Gastrocnemius medialis (tissue), 4 donors: ENCODE measurements at places on chromosomes 13 and 19. TPM values are rescaled to one million over a fixed set of nuclear protein-coding genes. Genes with fewer than 3 reads are reported as not detected.

DNA sequence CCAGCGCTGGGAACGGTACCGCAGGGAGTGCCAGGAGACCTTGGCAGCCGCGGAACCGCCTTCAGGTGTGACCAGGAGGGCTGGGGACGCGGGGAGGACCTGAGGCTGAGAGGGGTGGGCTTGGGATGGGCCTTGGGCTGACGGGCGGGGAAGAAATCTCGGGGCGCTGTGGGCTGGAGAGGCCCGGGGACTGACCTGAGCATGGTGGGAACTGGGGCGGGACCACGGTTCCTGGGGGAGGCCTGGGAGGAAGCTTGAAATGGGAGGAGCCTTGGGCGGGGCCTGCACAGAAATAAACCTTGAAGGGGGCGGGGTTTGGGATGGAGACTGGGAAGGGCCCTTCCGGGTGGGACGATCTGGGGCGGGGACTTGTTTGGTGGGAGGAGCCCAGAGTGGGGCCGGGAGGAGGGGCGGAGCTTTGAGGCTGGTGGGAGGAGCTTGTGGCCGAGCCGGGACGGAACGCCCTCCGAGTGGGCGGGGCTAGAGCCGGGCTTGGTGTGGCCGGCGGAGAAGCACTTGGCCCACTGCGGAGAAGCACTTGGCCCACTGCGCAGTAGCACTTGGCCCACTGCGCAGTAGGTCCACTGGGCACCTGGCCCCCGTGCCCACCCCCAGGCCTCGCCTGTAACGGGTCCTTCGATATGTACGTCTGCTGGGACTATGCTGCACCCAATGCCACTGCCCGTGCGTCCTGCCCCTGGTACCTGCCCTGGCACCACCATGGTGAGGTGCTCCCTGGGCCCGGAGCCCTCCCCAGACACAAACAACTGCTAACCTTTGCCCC lies 2.8 kb downstream of the GIPR start:
- DNase-seq, result no peak

GRCh38 chr19:35013041-35013819 lies 13.1 kb downstream of the GRAMD1A start:
- peak; percentile 64 for DNase-seq

GRCh38 chr13:42484386-42484785 lies 89.6 kb upstream of the TNFSF11 start:
- no peak for DNase-seq

- DNase-seq, result no peak
Observed at GRCh38 chr19:34888091-34888490, 38.6 kb upstream of the ZNF30 start.

- no peak for DNase-seq
Observed at GRCh38 chr19:35596366-35596999, 10.5 kb downstream of the PMIS2 start.

DNA sequence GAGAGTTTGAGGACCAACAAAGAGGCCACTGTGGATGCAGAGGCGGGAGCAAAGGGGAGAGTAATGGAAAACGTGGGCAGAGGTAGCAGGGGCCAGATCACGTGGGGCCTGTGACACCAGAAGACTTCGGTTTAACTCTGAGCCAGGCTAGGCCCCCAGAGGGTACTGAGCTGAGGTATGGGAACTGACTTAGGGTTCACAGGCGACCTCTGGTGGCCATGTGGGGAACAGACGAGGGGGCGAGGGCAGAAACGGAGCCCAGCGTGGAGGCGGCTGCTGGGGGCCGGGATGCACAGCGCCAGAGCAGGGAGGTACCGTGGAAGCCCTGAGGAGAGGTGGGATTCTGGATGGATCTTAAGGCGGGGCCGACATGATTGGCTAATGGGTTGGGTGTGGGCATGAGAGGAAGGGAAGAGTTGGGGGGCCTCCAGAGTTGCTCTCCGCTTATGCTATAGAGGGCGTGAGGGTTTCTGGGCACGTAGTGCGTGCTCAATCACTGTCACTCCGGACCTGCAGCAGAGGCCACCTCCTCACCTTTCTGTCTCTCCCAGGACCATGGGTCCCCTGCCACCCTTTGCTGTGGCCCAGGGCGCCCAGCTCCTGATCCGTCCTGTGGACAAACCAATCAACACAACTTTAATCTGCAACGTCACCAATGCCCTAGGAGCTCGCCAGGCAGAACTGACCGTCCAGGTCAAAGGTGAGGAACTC lies 13.7 kb downstream of the PVR start:
- no peak for DNase-seq

- DNase-seq, result no peak
Observed at GRCh38 chr13:25707726-25708125, 336.0 kb downstream of the ATP8A2 start.

GRCh38 chr13:42168496-42168895 lies 103.5 kb upstream of the AKAP11 start:
- no peak for DNase-seq

- DNase-seq, result no peak
Observed at GRCh38 chr13:37925878-37926473, 56.4 kb upstream of the TRPC4 start.

GRCh38 chr13:97069050-97069815 lies 75.0 kb upstream of the OXGR1 start:
- DNase-seq, result no peak

DNA sequence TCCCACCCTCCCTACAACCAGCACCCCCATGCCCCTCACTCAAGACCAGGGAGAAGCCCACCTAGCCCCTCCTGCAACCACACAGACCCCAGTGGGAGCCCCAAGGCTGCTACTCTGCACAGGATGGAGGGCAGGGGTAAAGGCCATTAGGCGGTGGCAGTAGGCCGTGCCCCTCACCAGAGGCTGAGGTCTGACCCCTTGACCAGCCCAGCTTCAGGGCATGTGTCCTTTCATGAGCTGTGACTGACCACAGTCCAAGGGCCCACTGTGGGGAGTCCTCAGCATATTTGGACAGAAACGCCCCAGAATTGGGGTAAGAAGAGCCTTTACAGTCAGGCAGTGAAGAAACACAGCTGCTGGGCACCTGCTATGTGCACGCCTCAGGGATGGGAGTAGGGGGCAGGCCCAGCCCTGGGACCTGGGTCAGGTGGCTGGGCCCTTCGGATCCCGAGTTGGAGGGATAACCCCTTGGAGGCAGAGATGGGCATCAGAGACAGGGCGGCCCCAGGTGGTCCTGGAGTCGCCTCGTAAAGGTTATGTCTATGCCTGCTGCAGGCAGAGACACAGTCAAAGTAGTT lies 1.7 kb upstream of the RPS5 start:
- no peak for DNase-seq

- DNase-seq, result no peak
Observed at GRCh38 chr13:112969692-112970338, 801 bp downstream of the MCF2L start.

DNA sequence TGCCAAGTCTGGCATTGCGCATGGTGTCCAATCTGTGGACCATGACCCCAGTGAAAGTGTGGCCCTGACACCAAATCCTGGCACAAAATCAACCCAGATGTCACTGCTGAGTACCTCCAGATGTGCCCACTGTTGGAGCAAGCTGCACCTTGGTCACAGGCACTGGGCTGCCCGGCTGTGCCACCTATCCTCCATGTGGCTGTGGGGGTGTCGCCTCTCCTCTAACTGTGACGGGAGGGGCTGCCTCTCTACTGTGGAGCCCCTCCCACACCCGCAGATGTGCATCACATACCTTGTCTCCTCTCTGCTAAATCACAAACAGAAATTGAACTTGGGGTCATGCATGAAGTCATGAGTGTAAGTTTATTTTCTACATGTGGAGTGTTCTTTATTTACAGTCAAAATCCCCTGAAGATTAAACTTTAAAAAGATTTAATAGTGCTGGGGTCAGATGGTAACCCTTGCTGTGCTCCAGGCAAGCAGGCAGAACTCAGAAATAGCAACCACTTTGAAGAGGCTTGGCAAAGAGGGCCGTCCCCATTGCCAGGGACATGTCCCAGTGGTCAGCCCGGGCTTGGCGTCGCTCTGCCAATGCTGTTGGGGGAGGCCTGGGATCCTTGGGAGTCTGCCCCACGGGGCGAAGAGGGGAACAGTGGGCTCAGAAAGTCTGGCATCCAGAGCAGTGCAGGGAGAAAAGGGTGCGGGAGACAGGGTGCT lies 46.4 kb upstream of the ZNF536 start:
- no peak for DNase-seq

- no peak for DNase-seq
Observed at GRCh38 chr13:66888698-66889097, 341.4 kb downstream of the PCDH9 start.

DNA sequence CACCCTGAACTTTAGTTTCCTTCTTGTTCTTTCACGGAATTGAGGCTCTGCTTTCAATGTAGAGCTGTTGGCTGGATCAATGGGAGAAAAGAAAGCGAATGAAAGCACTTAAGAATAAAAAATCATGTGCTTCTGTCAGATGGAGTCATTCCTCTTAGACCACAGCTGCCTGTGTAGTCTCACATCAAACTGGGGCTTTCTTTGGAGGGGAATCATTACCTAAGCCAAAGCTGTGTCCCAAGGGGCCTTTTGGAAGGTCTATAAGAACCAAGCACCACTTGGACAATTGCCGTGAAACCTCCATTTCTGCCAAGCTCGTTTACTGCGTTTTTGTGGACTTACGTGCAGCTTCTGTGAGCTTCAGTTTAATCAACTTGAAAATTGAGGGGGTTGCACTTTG lies 44.2 kb upstream of the RNF113B start:
- no peak for DNase-seq

- DNase-seq, result no peak
Observed at GRCh38 chr19:7602240-7602934, 6.7 kb downstream of the CAMSAP3 start.

- DNase-seq, result no peak
Observed at GRCh38 chr13:28609926-28610325, 49.0 kb upstream of the POMP start.

- no peak for DNase-seq
Observed at GRCh38 chr13:110228936-110229904, 77.7 kb downstream of the COL4A1 start.

DNA sequence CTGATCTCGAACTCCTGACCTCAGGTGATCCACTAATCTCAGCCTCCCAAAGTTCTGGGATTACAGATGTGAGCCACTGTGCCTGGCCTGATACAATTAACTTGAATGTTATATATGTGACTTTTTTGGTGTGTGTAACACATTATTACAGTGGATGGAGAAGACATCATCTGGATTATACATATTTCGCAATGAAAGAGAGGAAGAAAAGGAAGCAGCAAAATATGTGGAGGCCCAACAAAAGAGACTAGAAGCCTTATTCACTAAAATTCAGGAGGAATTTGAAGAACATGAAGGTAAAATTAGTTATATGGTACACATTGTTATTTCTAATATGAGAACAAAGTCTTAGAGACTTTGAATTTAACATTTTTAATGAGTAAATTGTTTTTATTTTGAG lies 55.5 kb downstream of the BRCA2 start:
- no peak for DNase-seq

GRCh38 chr19:16139752-16140151 lies 3.7 kb upstream of the HSH2D start:
- DNase-seq, result no peak

GRCh38 chr13:99829161-99829560 lies 142.4 kb downstream of the ZIC5 start:
- no peak for DNase-seq

DNA sequence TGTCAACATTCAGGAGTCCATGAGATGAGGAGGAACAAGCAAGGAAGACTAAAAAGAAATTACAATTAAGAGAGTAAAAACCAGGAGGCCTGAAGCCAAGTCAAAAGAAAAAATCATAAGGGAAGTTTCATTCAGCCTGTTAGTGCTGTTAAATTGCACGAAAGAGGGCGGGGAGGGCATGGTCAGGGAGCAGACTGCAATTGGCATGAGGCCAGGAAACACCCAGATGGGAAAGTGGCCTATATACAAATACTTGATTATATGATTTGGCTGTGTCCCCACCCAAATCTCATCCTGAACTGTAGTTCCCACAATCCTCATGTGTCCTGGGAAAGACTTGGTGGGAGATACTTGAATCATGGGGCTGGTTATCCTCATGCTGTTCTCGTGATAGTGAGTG lies 43.9 kb downstream of the TNFSF13B start:
- no peak for DNase-seq

The KCNC3 gene
- 1.4 TPM for total RNA-seq

The KIR3DL2 gene
- total RNA-seq, result not detected

The N4BP2L2 gene
- 217 TPM for total RNA-seq

The HTR2A gene
- not detected for total RNA-seq

The CBLC gene
- total RNA-seq, result 0.49 TPM

The PRTN3 gene
- total RNA-seq, result not detected

The TMEM91 gene
- 1.6 TPM for total RNA-seq

The S1PR4 gene
- 1.0 TPM for total RNA-seq

The PPFIA3 gene
- total RNA-seq, result 1.9 TPM
